ENCODE measurements at places on chromosomes 13 and 19.

DNA sequence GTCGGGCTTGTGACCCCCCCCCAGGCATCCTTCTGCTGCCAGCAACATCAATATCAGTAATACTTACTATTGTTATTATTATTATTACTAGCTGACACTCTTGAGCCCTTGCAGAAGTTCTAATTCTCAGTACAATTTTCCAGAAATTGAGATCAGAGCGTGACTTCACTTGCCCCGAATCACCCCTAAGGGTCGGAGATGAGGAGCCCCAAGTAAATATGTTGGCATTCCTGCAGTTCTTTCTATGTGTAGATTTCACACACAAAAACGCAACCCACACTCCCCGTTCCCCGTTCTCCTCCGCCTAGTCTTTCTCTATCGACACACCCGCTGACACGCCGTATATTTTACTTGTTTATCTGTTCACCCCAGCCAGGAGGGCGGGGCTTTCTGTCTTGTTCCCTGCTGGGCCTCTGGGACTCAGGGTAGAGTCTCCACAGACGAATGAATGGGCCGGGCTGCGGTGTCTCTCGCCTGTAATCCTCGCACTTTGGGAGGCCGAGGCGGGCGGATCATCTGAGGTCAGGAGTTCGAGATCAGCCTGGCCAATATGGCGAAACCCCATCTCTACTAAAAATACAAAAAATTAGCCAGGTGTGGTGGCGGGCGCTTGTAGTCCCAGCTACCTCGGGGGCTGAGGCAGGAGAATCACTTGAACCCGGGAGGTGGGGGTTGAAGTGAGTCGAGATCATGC, 14.7 kb downstream of the TLE5 start:
- no peak for DNase-seq

DNA sequence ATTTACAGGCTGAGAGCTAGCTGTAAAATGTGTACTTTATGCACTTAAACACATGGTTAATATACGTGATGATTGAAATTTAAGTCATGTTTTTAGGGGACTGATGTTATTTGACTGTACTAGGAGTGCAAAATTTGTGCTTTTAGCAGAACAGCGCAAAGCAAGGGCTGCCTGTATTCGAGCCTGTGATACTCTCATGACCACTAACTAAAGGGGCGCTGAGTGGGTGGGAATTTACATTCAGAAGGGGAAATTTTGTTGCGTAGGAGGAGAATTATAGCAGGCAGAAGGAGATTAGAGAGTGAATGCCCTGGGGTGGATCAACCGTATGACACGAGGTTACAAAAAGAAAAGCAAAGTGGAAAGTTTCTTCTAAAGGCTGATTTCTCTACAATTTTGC, 271.8 kb upstream of the HTR2A start:
- DNase-seq, result no peak

DNA sequence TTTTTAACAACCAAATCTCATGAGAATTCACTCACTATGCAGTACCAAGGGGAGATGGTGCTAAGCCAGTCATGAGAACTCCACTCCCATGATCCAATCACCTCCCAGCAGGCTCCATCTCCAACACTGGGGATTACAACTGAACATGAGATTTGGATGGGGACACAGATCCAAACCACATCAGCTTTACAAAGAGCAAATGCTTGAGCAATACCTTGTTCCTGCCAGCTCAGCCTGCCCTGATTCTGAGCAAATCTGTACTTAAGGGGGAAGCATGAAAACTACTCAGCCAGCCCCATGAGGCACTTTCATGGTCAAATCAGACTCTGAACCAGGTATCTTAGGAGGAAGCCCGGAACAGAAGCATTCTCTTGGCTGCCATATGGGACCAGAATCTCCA, 259.9 kb downstream of the TBC1D4 start:
- DNase-seq, result no peak

GRCh38 chr13:48775285-48775684, 121.6 kb downstream of the CYSLTR2 start:
- no peak for DNase-seq

GRCh38 chr13:66323745-66324347, 906.3 kb downstream of the PCDH9 start:
- no peak for DNase-seq

All from stimulated activated CD8-positive, alpha-beta memory T cell treated with anti-CD3 and anti-CD28 coated beads, Interleukin-4, amount 100 ng/mL, for 4 hours (primary cell).